Activated T-cell treated with anti-CD3 and anti-CD28 coated beads for 48 hours (primary cell): ENCODE measurements at places on chromosomes 4 and X.

GRCh38 chr4:158179465-158179864, 6.6 kb upstream of the GASK1B start:
- no peak for DNase-seq

DNA sequence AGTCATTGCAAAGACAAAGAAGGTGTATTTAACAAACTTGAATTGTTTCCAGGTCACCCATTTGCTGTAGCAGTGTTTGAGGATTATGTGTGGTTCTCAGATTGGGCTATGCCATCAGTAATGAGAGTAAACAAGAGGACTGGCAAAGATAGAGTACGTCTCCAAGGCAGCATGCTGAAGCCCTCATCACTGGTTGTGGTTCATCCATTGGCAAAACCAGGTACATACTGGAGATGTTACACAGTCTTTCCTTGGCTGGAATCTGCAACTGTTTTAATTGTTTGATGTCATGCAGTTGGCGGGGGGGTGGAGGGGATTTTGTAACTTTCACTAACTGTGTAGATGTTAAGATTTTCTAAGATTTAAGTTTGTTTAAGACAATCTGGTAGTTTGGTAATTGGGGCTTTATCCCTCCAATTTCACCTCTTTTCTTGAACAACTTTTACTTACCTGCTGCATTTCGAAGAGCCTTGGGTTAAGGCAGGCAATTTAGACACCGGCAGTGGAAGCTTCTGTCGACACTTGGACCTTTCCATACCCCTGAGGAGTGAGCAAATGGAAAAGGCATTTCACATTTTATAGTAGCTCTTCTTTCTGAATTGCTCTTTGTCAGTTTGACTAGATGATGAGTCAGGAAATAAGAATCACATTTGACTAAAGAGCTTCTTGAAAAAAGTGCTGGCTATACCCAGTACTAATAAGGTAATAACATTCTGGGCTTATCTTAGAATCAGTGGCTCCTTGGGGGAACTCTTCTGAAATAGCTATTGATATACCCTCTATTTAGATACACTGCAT, 67.4 kb downstream of the EGF start:
- DNase-seq: no peak

DNA sequence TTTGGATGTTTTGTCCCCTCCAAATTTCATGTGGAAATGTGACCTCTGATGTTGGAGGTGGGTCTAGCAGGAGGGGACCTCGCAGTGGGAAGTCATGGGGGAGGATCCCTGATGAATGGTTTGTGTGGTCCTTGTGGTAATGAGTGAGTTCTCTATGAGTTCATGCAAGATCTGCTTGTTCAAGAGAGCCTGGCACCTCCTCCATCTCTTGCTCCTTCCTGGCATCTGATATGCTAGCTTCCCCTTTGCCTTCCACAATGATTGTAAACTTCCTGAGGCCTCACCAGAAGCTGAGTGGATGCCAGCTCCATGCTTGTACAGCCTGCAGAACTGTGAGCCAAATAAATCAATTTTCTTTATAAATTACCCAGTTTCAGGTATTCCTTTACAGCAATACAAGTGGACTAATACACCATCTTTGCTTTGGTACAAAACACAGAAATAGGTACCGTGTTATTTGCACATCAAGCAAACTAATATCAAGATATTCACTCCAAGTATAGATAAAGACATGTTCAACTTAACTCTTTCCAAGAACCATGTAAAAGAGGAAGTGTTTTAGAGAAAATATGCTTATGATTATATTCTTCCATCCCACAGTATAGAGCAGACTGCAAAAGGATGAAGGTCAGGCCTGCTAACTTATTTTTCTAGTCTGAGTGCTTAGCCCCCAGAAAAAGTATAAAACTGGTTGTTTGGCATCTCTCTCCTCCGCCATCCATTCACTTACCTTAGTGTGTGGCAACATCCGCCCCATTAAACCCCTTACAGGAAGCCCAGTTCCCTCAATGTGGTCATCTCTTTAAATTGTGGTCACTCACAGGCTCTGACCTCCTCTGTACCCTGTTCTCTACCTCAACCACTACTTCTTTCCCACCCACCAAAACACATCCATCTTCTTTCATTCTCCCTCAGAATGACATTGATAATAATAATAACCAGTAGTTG, 6.7 kb downstream of the ARAP2 start:
- DNase-seq: no peak

GRCh38 chr4:185106353-185106752, 36.7 kb upstream of the SLC25A4 start:
- DNase-seq: no peak

DNA sequence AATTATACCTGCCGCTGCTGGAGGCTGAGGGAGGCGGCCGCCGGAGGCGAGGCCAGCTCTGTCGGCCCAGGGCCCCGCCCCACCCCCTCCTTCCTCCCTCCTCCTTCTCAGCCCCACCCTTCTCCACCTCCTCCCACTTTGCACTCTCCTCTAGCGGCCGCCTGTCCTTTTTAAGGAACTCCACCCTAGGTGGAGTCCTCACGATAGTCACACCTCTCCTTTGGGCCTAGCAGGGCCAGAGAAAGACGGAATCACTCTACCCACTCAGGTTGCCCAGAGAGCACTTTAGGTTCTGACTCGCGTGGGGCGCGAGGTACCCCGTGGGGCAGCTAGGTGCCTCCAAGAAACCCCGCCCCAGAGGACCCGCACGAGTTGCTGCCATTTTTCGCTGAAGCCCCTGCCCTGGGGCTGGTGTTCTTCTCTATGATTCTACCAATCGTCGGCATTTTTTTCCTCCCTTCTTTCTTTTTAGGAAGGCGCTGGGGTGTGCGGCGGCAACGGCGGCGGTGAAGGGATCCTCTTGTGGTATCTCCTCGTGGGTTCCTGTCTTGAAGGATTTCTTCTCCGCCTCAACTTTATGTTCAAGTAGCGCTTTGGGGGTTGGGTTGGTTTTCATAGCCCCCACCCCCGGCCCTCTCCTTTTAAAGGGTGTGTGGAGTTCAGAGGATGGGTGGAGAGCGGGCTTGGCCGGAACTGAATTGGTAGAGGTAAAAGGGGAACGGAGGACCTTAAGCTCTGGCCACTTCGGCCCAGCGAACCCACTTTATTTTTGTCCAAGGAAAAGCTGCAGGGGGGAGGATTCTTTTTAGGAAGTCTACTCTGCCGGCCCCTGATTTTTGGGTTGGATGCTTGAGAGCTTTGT, at the start of gene KLF8:
Gene KLF8, plus strand, starts transcription at position 136 of the 862 bp plus-strand sequence. CDS start 979 bp downstream, outside the sequence.
- peak; percentile 19 for DNase-seq

- DNase-seq: no peak
Observed at GRCh38 chrX:132375941-132376340, 112.9 kb downstream of the MBNL3 start.

DNA sequence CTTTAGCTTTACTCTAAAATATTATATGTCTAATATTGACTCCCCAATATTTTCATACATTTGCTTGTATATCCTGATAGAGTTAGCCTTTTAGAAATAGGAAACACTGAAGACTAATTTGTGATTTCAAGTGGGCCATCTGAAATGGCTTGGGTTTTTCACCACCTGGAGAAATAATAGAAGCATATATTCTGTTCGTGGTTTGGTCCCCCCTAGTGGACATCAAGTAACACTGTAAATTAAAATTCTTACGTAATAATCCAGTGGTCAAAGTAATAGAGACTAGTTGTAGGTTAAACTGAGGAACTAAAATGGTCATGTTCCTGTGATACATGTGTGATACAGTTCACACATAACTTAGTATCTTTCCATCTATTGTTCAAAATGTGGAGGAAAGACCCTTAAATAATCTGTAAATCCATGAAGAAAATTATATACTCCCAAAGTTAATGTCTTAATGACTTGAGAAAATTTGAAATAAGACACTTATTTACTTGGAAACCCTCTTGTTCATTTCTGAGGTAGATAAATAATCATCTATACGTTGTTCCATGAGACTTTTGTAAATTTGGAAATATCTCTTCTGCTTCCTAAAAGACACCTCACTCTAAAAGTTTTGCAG, 79.8 kb upstream of the SMARCAD1 start:
- no peak for DNase-seq

DNA sequence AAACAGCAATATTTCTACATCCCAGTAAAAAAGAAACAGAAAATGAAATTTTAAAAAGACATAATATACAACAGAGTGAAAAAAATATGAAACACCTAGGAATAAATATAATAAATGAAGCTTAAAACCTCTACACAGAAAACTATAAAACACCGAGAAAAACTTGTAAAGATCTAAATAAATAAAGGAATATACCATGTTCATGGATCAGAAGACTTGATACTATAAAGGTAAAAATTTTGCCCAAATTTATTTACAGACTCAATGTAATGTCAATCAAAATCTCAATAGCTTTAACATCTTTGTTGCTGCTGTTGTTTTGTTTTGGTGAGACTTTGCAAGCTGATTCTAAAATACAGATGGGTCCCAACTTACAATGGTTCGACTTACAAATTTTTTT, 5.7 kb downstream of the TBC1D9 start:
- no peak for DNase-seq

DNA sequence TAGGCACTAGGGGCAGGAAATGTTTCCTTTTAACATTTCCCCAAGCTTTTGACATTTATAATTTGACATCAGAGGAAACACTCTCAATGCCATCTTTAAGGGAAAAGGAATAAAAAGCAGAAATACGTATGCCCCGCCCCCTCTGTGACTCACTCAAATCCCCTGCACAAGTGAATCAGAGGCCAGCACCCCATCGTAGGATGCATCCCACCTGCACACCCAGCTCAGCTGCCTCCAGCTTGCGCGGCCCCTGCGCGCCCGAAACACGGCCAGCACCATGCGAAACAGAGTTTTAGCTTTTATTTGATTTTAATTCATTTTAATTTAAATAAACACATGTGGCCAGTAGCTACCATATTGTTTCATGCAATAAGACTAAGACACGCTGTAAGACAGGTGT, 29.5 kb downstream of the ABLIM2 start:
- no peak for DNase-seq

DNA sequence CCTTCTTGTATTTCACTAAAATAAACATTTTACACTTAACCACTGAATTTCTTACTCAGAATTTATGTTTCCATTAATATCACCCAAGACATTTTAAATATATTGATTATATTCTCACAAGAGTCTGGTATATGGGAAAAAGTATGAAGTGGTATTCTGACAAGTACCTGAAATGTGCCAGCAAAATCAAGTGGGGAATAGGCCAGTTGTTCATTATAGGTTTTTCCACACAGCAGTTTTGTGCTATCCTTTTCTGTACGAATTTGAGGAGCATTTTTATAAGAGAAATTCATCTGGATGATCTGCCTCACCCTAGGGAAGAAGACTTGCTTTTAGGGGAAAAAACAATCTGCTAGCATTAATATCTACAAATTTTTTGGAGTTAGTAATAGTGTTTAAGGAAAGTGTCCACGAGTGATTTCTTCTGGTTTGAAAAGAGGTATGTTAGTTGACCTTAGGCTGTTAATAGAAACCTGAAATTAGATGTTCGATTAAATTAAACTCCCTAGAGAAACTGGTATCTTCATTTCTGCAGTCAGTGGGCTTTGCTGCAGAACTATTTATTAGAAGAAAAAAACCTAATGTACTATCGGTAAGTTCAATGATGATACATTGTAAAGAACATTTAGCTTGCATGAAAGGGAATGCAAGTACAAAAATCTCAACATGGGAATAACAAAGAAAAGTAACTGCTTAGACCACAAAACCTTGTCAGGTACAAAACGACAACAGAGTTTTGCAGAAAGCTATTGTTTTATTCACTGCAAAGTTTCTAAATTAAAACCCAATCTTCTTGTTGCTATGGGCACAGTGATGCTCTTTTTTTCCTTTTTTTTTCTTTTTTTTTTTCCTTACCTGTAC, 1.8 kb downstream of the KLF3 start:
- no peak for DNase-seq

DNA sequence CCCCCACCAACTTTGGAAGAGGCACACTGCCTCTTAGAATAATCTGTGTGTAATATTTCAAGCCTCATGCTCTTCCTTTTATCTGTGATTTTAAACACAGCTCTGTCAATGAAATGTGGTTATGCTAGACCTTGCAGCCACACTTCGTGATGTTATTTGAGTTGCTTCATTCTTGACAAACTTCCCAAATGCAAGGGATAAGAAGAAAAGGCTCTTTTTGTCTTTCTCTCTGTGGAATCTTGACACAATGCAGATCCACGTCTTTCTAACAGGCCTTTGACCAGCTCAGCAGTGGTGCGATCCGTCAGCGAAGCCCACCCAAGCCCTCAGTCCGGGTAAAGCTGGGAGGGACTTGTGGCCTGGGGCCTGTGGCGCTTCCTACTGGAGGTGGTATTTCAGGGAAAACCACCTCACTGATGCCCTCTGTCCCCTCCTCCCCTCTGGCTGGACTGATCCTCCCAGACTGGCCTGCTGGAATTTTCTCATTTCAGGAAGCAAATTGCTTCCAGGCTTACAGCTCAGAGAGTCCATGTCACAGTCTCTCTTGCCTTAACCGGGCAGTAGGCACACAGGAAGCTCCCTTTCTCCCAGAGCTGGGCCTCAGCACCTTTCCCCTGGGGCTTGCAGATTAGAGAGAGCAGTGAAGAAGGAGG, 19.5 kb upstream of the CCKAR start:
- no peak for DNase-seq

GRCh38 chrX:99572711-99573110, 837.4 kb downstream of the PCDH19 start:
- DNase-seq: no peak

GRCh38 chr4:99301376-99302164, 10.8 kb upstream of the ADH1A start:
- no peak for DNase-seq

- no peak for DNase-seq
Observed at GRCh38 chrX:10903523-10903922, 207.6 kb upstream of the HCCS start.

DNA sequence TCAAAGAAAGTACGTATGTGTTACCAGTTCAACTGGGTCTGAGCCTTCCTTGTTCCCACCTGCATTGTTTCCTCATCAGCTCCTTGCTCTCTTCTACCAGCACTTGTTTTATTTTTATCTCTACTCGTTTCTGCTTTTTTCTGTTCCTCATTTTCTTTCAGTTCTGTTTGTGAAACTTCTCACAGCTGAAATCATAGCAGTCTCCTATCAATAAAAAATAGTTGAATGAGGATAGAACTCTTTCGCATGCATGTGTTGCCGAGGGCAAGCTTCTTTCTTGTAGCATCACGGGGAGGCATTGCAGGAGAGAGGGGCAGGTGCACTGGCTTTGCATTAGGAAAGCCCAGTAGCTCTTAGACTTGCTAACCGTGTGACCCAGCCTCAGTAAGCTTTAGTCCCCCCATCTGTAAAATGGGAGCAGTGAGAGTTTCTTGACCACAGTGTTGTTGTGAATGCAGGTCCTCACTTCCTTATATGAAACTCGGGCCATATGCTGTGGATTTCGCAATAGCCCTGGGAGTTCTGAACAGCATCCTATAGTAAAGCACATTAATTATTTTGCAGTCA, 24.7 kb downstream of the OFD1 start:
- DNase-seq: no peak

DNA sequence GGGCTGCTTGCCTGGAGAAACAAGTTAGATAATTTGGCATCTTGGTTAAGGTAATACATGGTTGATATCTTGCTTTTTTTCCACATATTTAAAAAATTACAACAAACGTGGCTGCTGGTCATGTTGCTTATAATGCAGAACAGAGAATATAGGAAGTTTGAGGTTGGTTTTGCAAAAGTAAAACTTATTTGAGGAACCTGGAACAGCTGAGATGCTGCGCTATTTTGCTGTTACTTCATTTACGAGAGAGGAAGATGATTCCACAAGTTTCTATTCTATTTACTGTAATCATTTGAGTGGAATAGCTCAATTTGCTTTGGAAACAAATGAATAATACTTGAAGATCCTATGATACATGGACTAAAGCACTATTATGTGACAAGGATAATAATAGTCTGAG, 118.9 kb downstream of the TMA16 start:
- no peak for DNase-seq
